ENCODE measurements at places on chromosomes 5 and 9.

- DNase-seq = no peak
Measured at GRCh38 chr9:130364619-130365322, 80.0 kb upstream of the ASS1 start.

- peak; percentile 20 for DNase-seq
Measured at GRCh38 chr9:137176302-137177182, 4.7 kb upstream of the TMEM210 start.

DNA sequence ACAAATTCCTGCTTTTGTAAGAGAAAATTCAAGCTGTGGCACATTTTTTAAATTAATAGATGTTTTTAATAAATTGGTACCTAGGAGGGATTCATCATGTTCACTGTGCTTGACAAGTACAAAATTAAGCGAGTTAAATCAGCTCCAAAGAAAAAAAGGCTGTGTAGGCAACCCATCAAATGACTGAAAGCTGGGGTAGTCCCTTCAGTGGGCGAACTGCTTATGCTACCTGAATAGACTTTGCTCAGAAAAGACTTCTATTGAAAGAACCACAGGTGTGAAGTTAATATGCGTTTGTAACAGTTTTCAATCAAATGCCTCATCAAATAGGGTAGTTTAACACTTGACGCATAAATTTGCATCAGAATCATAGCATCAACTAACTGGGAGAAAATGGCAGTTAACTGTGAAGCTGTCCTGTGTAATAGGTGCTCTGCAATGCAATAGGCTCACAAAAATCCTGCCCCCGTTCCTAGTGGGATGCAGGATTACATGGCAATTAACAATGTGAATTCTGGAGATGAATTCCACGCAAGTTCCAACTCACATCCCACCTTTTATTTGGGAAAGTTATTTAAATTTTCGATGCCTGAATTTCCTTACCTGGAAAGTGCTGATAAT is 14.4 kb upstream of the ARL15 start:
- DNase-seq = no peak

- peak; percentile 28 for DNase-seq
Measured at GRCh38 chr5:31921852-31922305, 252.2 kb downstream of the GOLPH3 start.

GRCh38 chr9:95104581-95104960 is 212.9 kb downstream of the FANCC start:
- no peak for DNase-seq

GRCh38 chr5:72554897-72555296 is 47.7 kb upstream of the ZNF366 start:
- no peak for DNase-seq

GRCh38 chr9:113221800-113222481 is 597 bp downstream of the SLC31A1 start:
- peak; percentile 10 for DNase-seq

GRCh38 chr5:35202319-35203111 is 27.8 kb downstream of the PRLR start:
- peak; percentile 49 for DNase-seq

- no peak for DNase-seq
Measured at GRCh38 chr5:164170814-164171213, 665.4 kb downstream of the MAT2B start.

DNA sequence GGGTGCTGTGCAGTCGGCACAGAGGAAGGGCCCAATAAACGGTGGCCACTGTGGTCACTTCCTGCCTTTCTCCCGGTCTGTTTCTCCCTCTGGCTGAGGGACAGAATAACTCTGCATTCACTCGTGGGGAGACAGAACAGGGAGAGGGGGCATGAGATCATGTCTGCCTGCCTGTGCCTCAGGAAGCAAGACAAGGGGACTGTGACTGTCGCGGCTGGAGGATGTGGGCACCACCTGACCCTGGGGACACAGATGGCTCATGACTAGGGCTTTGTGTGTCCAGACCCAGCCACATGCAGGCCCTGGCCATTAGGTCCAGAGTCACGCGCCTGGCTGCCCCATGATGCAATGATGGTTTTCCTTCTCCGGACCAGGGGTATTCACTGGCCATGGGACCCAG is 5.8 kb downstream of the TRUB2 start:
- DNase-seq = no peak

DNA sequence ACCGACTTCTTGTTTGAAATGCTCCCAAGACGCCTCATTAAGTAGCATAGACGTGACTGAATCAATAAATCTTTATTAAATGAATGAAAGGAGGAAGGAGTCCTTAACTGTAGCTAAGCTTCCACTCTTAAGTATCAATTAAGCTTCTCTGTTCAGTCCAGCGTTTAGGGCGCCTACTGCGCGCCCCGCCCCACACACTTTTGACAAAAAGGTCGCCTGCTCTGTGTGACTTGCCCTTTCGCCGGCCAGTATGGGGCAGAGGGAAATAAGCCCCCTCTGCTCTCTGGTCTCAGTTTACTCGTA is 662 bp upstream of the DOLPP1 start:
- no peak for DNase-seq

DNA sequence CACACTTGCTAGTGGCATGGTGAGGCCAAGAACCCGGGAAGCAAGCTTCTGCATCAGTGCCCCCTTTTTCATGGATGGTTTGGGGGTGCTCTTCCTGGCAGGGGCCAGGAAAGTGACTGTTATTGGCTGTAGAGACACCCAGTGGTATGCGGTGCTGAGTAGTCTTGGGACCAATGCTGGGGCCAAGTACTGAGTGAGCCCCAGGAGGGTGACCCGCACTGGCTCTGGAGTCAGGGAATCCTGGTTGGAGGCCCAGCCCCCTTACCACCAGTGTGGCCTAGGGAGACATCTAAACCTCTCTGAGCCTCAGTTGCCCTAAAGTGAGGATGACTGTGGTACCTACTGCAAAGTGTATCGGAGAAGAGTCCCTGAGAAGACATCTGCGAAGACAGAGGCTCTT is 41.2 kb upstream of the SYNPO start:
- no peak for DNase-seq

GRCh38 chr5:123752552-123753179 is 240.7 kb downstream of the CSNK1G3 start:
- DNase-seq = no peak

GRCh38 chr5:54643685-54644106 is 126.1 kb downstream of the SNX18 start:
- DNase-seq = peak; percentile 33

DNA sequence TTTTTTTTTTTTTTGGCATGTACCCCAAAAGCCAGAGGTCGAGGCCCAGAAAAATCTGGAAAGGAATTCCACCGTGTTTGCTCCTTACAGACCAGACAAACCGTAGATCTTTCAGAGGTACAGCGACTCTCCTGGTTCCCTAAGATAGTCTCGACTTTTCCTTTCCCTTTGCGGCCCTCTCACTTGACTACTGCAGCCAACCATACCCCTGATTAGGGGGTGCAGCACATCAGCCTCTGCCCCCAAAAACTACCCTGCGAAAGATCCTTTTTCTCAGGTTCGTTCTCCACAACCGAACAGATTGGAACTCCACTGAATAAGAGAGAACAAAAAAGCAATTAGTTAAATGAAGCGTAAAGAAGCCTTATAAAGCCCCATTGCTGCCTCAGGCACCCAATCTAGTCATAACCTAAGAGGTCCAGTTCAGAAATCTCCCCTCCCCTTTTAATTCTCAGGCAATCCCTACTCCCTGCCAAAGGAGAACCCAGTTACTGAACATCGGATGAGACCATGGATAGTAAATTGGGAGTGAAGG is 379 bp upstream of the TICAM2 start:
- DNase-seq = no peak

GRCh38 chr9:14277244-14277643 is 36.7 kb downstream of the NFIB start:
- no peak for DNase-seq

- no peak for DNase-seq
Measured at GRCh38 chr5:28313953-28314352, 1275.6 kb upstream of the CDH9 start.

GRCh38 chr5:123120197-123120596 is 31.2 kb downstream of the PRDM6 start:
- no peak for DNase-seq

- DNase-seq = peak; percentile 62
Measured at GRCh38 chr5:392431-392988, 50.5 kb upstream of the EXOC3 start.

- DNase-seq = no peak
Measured at GRCh38 chr5:115452536-115453235, 91.9 kb downstream of the FEM1C start.

DNA sequence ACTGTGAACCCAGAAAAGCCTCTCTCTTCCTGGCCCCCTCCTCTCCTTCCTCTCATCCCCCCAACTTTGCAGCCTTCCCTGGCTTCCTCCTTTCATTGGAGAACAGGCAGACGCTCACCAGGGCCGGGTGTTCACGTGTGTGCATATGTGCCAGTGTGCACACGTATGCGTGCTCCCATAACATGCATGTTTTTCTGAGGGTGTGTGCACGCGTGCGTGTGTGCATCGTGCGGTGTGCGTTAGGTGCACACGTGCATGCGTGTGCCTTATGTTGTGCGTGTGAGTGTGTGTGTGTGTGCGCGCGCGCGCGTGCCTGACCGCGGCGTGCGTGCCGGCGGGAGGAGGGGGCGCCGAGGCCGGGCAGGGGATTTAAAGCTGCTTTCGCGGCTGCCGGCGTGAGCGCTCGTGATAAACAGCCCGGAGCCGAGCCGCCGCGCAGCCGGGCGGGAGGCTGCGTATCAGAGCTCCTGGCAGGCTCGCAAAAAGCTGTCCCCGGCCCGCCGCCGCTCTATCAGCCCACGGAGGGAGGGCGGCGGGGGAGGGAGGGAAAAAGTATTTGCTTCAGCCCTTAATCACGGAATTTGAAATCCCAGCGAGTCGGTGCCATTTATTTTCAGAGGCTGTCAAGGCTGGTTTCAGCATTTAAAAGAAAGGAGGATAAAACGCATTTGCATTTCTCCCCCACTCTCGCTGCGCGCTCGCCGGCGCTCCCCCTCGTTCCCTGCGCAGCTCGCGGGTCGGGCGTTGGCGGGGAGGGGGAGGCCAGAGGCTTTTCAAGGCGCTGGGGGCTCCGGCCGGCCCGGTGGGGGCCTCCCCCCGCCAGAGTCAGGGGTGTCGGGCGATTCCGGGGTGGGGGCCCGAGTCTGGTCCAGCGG is 183.9 kb downstream of the C9orf50 start:
- DNase-seq = peak; percentile 46

DNA sequence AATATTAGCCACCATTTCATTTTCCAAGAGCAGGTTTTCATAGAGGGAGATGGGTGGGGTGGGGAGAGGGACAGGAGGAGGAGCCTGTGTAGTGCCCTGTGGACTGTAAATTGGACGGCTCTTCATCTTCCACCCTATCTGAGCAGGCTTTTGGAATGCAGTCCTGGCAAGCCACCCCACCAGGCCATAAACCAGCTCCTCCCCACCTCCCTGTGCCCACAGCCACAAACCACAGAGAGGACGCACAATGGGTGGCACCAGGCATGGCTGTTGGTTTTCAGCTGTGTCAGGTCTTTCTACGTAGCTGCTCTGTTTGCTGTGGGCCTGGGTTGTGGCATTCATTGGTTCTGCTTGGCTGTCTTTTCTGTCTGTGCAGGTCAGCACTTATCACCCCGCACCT is 58.0 kb downstream of the PLAC8L1 start:
- no peak for DNase-seq

DNA sequence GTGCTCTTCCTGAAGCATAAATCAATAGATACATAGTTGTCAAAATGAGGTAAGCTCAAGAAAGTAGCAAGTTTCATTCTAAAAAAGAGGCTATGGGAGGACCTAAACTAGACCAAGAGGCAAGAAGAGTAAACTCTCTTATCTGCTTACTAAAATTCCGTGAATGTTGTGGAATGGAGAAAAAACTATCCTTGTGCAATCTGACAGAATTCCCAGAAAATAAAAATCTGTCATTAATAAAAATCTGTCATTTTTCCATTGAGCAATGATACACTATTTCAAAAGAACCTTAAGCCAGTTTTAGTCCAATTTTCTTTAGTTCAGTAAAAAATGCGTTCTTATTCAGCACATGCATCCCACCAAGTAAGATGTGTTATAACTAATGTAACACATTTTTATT is 15.9 kb upstream of the FANCC start:
- DNase-seq = no peak

- no peak for DNase-seq
Measured at GRCh38 chr9:34085581-34086500, 37.2 kb upstream of the UBAP2 start.

DNA sequence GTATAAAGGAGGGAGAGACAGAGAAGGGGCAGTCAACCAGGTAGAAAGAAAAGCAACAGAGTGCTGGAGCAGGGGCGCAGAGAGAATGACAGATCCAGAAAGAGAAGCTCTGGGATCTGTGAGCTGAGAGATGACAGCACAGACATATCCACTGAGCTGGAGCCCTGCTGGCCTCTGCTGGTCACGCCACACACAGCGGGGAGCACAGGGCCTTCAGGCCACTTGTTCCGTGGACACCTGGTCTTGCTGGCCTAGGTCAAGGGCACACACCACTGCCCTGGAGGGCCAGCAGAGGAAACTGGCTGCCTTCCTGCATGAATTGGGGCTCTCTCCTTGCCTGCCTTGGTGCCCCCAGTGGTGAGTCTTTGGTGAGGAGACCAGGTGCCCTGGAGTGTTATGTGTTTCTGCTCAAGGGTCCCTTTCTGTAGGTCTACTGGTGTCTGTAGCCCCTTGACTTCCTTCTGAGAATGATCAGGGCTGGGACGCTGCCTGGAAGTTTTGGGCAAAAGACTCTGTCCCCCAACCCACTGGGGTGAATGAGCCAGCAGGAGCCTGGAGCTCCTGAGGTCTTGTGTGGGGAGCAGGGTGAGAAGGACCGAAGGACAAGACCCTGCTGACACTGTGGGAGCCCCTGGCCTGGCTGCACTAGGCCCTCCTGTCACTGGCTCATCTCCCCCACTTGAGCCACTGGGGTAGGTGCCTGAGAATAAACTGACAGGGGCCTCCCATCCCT is 59.2 kb upstream of the ADAMTS2 start:
- DNase-seq = no peak

DNA sequence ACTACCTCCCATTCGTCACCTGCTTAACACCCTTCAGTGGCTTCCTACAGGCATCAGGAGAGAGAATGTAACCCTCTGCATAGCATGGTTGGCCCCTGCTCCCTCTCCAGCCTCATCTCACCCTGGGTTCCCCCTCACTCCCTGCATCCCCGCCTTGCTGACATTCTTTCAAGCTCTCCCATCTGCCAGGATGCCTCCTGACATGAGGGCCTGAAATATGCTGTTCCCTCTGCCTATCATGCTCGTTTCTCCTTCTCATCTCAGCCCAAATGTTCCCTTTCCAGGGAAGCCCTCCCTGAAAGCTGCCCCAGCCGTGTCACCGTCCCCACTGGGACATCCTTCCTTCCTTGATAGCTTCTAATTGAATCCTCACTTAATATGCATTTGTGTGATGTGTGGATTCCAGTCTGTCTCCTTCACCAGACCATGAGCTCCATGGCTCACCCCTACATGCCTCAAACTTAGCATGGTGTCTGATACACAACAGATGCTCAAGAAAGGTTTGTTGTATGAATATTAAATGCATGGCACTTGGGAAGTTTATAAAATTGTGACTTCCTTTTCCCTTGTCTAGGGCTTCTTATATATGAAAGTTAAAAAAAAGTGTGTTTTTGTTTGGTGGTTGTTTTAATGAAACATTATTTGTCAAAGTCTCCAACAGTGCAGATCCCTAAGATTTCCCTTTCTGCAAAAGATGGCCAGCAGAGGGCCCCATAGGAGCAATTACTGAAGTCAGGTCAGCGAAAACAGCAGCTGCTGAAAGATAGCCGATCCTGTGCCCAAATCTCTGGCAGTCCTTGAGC is 7.3 kb upstream of the C5orf58 start:
- DNase-seq = peak; percentile 74

- DNase-seq = peak; percentile 78
Measured at GRCh38 chr5:139690064-139690802, 42.1 kb downstream of the CXXC5 start.
